ENCODE measurements at places on chromosomes 11 and 22.

DNA sequence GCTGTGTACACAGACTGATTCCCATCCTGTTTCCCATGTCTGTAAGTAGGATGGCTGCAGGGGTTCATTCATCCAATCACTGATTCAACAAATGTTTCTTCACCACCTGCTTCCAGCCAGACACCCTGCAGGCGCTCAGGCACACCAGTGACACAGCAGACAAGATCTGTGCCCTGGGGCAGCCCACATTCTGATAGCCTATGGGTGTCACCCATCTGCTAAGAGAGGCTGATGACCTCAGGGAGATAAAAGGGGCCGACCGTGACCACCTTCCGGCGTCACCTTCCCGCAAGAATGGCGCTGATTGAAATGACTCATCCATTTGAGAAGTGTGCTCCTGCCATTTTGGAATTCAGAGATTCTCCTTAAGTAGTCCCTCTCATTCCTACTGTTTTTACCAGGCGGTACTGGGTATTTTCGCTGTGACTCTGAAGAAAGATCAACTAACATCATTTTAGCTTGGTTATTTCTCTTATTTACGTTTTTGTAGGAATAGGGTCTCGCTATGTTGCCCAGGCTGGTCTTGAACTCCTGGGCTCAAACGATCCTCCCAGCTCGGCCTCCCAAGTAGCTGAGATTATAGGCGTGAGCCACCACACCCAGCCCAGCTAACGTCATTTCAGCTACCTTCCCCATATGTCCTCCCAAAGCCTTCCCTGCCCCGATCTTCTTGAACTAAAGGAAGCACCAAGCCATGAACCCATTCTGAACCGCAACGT lies 73.2 kb upstream of the BID start:
- no peak for DNase-seq

DNA sequence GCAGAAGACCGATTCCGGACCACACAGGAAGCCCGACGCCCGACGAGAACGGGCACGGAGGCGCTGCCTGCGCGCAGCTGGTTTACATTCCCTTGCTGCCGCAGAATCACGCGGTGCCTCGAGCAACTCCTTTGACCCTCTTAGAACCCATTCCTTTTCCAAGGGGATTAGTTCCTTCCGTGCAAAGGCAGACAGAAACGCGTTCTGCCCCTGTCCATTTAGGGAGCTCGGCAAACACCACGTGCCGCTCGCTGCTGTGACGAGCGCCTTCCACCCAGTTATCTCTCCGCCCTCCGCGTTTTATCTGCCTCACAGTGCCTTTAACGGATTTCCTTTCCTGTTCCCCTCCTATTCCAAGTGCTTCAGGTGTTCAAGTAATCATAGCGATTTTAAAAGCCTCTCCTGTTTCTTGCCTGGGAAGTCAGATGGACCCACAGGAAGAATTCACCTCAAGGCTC lies 24.1 kb upstream of the MICAL3 start:
- no peak for DNase-seq

DNA sequence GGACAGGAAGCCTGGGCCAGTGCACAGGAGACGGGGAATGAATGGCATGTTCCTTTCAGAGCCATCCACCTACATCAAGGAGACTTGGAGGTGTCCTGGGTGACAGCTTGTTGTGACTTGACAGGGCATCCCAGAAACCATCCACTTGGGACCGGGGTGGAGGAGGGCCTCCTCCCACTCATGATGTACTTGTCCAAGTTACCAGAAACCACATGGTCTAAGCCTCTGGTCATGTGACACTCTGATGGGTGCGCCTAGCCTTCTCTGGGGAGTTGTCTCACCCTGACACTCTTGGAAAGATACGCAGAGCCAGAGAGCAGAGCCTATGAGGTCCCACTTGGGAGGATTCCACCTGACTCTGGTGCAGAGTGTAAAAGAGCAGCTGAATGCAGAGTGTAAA lies 21.6 kb upstream of the FXYD6 start:
- no peak for DNase-seq

GRCh38 chr11:73559743-73560142 lies 38.2 kb downstream of the FAM168A start:
- no peak for DNase-seq

DNA sequence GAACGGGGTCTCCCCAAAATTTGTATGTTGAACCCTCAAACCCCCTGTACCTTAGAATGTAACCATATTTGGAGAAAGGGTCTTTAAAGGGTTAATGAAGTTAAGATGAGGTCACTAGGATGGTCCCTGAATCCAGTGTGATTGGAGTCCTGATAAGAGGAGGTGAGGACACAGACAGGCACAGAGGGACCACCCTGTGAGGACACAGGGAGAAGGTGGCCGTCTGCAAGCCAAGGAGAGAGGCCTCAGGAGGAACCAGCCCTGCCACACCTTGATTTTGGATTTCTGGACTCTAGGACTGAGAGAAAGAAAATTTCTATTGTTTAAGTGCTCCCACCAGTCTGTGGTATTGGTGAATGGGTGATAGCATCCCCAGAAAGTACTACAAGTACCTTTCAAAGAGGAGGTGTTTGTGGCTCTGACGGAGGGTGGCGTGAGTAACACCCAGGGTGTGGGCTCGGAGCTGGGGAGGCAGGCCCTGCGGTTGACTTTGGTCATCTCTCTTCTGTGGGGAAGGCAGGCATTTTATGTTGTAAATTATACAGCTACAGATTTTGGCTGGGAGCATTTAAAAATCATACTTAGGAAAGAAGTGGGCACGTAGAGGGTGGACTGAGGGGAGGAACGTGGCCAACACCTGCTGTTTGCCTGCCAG lies 13.8 kb downstream of the MRGPRF start:
- DNase-seq, result no peak

GRCh38 chr11:116882386-116882785 lies 45.0 kb upstream of the APOA1 start:
- DNase-seq, result no peak

DNA sequence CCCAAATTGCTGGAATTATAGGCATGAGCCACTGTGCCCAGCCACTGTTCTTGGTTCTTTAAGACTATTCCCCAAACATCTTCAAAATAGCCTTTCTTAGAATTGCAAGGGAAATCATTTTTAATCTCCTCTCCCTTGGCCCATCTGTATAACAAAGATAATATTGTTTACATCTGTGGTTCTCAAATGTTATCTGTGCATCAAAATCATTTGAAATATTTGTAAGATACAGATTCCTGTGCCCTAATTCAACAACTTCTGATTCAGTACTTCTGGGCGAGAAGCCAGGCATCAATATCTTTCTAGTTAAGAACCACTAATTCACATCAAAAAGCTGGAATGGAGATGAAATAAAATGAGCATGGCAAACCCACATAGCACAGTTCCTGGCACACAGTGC lies 83.0 kb downstream of the TMPRSS5 start:
- no peak for DNase-seq

GRCh38 chr22:45441138-45441537 lies 27.6 kb downstream of the RIBC2 start:
- DNase-seq, result peak; percentile 40

GRCh38 chr22:18078329-18079041 lies 695 bp downstream of the PEX26 start:
- no peak for DNase-seq

- DNase-seq, result no peak
These were observed 24.9 kb downstream of the CD44 start for GRCh38 chr11:35163702-35164496.

DNA sequence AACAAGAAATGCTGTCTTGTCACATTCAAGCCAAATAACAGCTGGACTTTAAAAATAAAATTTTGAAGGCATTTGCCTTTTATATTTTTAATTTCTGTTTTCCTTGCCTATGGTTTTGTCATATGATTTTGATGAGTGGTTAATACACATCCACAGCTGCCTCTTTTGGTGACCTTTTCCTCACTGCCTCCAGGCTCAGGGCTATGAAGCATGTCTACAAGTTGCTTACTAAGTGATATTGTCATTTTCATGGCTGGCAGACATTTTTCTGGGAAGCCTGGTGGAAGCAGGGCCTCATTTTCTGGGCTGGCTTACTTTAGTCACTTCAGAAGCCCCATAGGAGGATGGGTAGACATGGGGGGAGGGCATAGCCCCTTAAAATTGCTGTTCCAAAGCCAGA lies 344.9 kb downstream of the SOX6 start:
- DNase-seq, result no peak

DNA sequence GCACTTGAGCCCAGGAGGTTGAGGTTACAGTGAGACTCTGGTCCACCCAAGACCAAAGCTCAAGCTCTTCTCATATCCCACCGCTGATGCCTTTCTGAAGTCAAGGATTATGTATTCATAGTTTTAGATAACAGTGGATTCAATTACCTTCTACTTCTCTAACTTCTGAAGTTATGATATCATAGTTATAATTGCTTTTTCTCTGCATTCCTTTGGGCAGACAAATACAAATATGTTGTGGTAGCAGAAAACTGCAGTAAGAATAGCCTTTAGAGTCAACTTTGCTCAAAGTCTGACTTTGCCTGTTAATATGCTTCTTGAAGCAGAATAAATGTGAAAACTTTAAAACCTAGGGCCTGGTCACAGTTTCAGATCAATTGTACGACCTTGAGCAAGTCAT lies 94.4 kb downstream of the LUZP2 start:
- no peak for DNase-seq

- no peak for DNase-seq
These were observed 104.4 kb downstream of the ZBTB16 start for GRCh38 chr11:114163830-114164401.

DNA sequence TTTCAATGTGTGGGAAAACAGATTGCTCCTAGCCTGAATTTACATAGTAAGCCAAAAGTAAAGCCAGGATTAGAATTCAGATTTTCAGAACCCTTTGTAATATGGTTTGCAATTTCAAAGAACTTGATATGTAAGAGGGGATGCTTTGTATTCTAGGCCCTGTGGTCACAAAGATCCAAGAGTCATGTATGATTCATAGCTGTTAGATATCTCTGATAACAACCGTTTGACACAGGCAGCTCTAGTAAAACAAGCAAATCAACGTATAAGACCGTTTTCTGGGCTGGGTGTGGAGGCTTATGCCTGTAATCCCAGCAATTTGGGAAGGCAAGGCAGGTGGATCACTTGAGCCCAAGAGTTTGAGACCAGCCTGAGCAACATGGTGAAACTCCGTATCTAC lies 79.6 kb downstream of the EMSY start:
- no peak for DNase-seq

DNA sequence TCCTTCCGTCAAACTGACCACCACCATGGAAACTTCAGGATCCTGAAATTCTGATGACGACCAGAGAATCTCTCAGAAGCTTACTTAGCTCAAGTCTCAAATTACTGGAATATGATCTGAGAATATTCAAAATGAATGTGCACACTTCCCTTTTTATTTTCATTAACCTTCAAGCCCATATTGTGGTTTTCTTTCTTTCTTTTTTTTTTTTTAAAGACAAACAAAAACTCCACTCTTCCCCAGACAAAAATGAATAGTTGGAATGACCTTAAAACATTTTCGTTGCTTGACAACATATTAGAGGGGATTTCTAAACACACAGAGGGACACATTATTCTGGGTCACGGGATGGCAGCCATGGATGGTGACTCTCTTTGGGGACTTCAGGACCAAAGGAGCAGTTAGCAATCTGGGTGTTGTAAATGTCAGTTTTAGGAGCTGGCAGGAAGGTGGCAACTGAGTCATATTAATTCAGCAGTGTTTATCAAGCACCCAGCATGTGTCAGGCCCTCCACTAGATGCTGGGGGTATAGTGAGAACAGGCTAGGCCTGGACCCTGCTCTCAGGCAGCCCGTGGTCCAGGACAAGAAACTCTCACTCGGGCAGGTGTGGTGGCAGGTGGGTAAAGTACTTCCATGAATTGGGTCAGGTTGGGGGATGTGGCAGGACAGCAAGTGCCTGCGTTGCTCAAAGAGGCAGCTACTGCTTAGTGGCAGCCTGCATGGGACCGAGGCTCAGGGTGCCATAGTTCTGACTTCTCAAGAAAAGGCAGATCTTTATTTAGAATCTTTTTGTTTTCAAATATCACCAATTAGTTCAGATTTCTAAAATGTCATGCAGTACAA lies 126.1 kb downstream of the HIPK3 start:
- DNase-seq, result no peak

- no peak for DNase-seq
These were observed 82.7 kb downstream of the PGR start for GRCh38 chr11:101046947-101047346.

GRCh38 chr22:47444746-47445065 lies 682.3 kb downstream of the TBC1D22A start:
- DNase-seq, result no peak

DNA sequence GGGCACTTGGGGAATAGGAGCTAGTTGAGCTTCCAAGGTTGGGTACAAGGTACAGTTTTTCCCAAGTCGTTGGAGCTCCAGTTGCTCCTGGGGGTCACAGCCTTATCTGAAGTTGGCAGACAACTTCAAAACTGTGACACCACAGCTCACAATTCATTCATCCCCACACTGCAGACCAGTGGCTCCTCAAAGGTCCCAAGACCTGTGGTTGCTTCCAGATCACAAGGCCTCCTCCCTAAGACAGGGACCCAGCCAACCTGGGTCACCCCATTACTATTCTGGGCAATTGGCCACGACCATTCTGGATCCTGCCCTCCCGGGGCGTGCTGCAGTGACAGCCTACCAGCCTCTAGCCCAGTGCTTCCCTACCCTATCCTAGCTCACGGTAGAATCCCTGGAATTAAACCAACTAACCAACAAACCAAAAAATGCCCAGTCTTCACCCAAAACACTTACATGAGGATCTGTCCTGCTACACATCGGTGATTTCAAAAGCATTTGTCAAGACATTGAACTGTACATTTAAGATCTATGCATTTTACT lies 862 bp upstream of the PDXP start:
- no peak for DNase-seq

- no peak for DNase-seq
These were observed 24.9 kb downstream of the CTSC start for GRCh38 chr11:88312628-88313027.

- no peak for DNase-seq
These were observed 42.6 kb upstream of the SMCO4 start for GRCh38 chr11:93585758-93586157.

DNA sequence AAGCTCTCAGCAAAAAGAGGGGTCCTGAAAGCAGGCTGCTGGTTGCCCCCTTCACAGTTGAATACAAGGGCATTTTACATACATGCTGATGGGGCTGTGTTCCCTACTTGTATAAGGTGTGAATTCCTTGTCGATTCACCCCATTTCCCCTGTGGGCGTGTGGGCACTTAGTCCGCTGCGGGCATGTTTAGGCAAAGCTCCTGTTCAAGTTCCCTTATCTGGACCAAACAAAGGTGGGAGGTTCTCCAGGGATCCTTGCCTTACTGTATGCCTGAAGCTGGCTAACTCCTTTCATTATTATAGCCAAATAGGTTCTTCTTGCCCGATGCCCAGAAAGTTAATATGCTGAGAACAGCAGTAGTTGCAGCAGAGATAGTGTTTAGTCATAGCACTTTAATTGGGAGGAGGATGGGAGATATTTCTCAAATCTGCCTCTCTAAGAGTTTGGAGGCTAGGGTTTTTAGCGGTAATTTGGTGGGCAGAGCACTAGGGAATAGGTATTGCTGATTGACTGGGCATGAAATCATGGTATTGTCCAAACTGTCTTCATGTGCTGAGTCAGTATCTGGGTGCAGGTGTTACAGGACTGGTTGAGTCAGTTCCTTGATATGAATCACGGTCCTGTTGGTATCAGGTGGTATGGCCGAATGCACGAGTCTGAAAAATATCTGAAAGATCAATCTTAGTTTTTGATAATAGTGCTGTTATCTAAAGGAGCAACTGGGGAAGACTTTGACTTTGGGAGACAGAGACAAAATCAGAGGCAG lies 32.7 kb downstream of the METTL15 start:
- no peak for DNase-seq

Data from NCI-H460 (cell line).